Effector CD4-positive, alpha-beta T cell (primary cell): ENCODE measurements at places on chromosomes 6 and 20.

DNA sequence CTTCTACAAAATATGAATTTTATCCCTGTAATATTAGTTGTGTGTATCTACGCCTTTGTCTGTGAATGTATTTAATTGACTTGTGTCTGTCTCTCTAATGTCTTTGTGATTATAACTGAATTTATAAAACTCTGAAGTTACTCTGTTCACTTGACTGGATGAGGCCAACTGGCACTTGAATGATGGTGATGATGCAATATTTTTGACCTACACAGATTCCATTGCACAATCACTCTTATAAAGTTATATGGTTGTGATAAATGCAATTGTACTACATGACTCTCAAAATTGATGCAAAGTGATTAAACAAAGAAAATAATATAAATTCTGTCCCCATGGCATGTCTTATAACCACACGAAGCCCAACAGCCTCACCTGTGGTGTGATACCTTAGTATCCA is 287.3 kb upstream of the PLN start:
- DNase-seq = no peak

GRCh38 chr6:109655761-109656262 is 35.2 kb downstream of the AK9 start:
- no peak for DNase-seq

GRCh38 chr6:121302882-121303281 is 31.4 kb downstream of the TBC1D32 start:
- DNase-seq = no peak

GRCh38 chr6:29737707-29738630 is 14.7 kb downstream of the HLA-F start:
- peak; percentile 61 for DNase-seq

- no peak for DNase-seq
Measured at GRCh38 chr6:7175462-7175861, 67.7 kb downstream of the RREB1 start.

GRCh38 chr20:50265245-50265946 is 74.8 kb downstream of the CEBPB start:
- DNase-seq = no peak

DNA sequence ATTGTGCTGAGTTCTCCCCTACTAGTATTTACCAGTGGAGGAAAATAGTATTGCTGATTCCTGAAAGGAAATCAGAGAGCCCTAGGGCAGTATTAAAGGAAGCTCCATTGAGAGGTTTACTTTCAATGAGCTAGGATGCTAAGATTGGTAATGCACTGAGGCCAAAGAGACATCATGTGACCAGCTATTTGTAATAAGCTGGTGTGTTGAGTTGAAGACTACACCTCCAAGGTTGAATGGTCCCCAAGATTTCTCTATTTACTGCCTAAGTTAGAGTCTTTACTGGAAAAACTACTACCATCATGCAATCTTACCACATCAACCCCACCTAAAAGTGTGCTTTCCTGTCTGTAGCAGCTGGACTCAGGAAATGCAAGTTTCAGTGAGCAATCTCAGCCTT is 151.5 kb upstream of the GJE1 start:
- no peak for DNase-seq

GRCh38 chr20:23071996-23072395 is 14.1 kb downstream of the CD93 start:
- no peak for DNase-seq

GRCh38 chr6:74073999-74074398 is 378.0 kb downstream of the CD109 start:
- DNase-seq = no peak

- no peak for DNase-seq
Measured at GRCh38 chr6:3037638-3038365, 30.5 kb upstream of the RIPK1 start.

- DNase-seq = no peak
Measured at GRCh38 chr6:156517088-156517487, 260.1 kb upstream of the ARID1B start.

- no peak for DNase-seq
Measured at GRCh38 chr6:157522472-157522871, 141.5 kb downstream of the ZDHHC14 start.

DNA sequence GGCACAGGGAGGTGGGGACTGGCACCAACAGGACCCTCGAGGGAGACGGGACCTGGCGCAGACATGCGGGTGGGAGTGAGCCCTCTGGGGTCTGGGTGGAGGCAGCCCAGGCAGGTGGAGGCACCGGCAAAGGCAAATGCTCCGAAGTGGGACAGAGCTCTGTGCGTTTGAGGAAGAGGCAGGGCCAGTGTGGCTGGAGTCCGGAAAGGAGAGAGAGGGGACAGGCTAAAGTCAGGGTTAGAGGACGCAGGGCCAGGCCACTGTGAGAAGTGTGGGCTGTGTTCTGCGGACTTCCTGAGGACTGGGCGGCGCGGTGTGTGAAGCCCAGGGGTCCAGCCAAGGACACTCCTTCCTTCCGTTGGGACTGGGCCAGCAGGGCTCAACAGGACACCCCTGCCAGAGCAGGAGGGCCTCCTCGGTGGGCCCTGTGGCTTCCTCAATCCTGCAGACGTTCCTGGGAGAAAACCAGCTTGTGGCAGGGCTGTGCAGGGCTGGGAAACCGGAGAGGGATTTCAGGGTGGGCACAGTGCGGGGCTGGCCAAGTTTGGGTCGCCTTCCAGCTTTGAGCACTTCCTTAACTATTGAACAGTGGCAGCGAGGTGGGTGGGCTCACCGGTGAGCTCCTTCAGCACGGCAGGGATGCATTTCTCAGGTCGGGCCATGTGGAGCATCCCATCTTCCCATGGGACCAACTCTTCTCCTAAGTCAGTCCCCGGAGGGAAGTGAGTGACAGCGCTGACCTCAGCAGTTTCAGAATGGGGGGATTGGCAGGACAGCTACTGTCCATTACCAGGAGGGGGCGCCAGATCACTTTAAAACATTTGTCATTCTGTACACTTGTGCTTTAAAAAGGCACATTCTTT is 22.5 kb downstream of the MOCS3 start:
- DNase-seq = peak; percentile 62

DNA sequence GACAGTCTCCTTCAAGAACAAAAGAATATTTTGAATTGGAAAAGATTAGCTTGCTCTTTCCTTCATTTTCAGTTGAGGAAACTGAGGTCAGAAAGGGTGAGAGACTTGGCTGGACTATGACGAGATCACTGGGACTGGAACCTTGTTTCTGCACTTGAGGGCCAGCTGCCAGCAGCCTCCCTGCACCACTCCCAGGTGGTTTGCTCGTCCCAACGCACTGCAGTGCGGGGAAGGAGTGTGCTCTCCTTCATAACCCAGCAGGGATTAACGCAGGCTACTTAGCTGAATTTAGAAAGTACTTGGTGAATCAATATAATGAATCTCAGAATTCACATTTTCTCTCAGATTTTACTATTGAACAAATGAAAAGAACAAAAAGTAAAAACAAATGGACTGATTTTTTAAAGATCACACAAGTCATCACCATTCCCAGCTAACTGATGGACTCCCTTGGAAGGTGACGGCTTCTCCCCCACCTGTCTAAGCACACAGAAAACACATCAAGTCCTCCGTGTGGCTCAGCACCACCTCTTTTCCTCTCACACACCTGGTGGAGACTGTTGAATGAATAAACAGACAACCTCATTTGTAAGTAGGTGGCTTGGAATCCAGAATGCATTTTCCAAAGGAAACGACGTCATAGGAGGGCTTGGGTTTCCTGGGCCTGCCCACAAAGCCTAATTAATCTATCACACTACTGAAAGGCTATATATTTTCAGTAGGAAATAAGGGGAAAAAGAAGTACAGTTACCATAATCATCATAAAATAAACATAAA is 121.0 kb downstream of the QRSL1 start:
- no peak for DNase-seq
